Stimulated activated CD8-positive, alpha-beta memory T cell treated with anti-CD3 and anti-CD28 coated beads, Interleukin-4, amount 100 ng/mL, for 4 hours (primary cell): ENCODE measurements at places on chromosomes 13 and 19.

- no peak for DNase-seq
These were observed 12.4 kb downstream of the LHFPL6 start for GRCh38 chr13:39590466-39591036.

- DNase-seq, result peak; percentile 80
These were observed 13.9 kb downstream of the RABAC1 start for GRCh38 chr19:41945135-41945766.

DNA sequence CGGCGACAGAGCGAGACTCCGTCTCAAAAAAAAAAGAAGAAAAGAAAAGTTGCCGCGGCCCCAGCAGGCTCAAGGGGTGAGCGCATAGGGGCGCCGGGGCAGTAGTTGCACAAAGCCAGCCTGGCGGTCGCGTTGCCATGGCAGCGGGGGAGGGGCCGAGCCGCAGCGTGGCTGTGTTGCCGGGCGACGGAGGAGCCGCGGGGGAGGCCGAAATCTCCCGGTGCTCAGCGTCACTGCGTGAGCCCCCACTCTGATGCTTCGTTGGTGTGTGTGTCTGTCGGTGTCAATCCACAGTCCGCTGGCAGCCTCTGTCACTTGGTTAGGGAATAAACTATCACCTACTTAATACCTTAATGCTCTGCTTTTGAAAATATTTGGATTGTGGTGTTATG lies 82.9 kb upstream of the C1QTNF9B start:
- DNase-seq, result peak; percentile 83

- DNase-seq, result no peak
These were observed 49.8 kb downstream of the ELF1 start for GRCh38 chr13:40969169-40969901.

DNA sequence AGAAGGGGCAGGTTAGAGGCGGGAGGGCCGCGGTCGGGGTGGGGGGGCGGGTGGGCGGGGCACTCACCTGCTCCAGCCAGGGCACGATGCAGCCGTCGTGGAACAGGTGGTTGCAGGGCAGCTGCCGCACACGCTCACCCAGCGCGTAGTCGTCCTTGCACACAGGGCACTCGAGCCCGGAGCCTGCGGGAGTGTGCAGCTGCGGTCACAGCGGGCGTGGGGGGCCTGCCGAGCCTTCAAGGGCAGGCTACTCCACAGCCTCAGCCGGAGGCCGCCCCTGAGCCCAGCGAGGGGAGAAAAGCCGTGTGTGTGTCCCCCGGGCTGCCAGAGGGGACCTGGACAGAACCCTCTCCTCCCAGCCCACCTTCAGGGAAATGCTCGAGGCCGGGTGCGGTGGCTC lies 8.6 kb downstream of the FGF22 start:
- no peak for DNase-seq

- DNase-seq, result no peak
These were observed 454 bp downstream of the BLVRB start for GRCh38 chr19:40465025-40465556.

GRCh38 chr19:50173127-50173526 lies 10.0 kb upstream of the IZUMO2 start:
- no peak for DNase-seq

DNA sequence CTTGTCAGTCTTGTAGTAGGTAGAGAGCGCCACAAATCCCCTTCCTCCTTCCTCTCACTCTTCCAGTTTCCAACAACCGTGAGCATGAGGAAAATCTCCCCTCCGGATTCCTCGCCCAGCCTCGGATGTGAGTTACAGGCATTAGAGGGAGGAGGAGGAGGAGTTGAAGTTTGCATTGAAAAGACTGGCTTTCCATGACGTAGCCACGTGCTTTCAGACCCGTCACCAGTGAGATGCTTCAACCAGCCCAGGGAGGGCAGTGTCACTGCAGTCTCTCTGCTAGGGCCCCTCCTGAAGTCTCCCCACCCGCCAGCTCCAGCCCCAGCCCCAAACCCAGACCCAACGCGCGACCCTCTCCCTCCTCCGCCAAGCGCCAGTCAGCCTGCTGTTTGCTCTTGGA lies 442 bp upstream of the FGF14 start:
- DNase-seq, result no peak

DNA sequence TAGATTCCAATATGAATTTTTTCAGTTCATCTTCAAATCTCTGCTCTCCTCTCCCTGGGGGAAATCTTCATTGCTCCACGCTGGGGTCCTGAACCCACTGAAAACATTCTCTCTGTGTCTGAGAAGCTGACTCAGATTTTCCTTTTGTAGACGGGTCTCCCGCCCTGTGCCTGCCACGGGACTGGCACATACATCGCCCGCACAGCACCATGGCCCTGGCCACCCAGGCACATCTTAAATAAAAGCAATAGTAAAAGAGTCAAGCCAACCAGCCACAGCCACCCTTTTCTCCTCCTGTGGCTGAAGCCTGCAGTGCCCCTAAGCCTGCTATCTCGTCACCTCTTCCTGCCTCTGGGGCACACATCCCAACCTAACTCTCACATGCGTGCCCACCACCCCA lies 301.2 kb downstream of the ZNF536 start:
- DNase-seq, result no peak

DNA sequence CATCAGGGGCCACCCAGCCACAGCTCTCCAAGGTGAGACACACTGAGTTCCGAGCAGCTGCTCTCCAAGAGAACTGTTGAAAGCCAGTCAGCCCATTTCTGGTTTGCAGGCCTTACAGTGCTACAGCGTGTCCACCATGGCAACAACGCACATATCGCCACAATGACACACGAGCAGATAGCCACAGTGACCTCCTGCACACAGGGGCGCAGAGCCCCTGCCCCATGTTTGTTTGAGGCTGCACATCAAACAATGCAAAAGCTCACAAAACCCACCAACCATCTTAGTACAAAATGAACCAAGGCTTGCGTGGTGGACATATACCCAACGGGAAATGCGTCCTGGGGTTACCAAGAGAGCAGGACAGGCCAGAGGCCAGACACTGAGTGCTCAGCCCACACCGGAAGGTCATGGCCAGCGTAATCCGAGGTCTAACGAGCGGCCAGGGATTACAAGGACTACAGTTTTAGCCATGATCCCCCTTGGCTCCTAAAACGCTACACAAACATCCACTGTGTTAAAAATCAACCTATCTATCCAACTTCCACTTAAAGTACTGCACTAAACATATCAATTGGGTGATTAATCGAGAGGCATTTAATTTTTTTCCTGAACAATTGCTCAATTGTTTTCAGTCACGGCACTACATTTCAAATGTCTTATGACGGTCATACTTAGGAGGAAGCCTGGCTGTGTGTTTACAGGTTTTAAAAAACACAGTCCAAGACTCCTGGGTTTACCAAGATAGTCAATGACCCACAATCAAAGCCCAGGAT lies 56.0 kb downstream of the STK24 start:
- no peak for DNase-seq

- peak; percentile 34 for DNase-seq
These were observed 103.2 kb downstream of the GADD45B start for GRCh38 chr19:2578901-2579677.

- no peak for DNase-seq
These were observed 89.7 kb downstream of the RAB20 start for GRCh38 chr13:110471833-110472162.

DNA sequence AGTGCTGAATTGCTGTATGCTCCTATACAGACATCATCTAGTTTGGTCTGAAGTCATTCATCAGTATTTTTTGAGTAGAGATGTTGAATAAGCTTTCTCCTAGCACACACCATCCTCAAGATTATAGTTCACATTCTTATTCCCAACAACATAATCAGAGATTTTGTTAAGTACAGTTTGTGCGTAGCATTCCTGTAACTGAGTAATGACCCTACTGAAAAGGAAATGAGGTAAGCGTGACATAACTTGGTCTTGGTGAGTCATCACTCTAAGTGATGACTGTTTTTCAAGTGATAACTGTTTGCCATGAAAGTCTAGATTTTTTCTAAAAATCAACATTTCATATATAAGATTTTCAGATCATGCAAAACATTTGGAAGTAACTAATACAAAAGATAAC lies 18.5 kb upstream of the FAM216B start:
- no peak for DNase-seq

DNA sequence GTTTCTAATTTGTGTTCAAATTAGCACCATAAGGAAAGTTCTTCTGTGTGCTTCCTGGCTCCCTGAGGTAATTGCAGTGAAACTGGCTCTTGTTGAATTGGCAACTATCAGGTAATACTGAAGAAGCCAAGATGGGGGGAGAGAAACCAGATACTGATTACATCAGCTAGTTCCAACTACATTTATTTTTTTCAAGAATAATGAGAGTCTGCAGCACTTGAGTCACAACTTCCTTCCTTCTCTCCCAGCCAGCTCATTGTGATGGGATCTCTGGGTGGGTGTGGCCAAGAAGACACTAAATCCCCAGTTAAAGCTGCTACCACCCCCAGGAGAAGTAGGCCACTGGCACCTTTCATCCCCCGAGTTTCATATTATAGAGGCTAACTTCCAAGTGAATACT lies 100.7 kb upstream of the RXFP2 start:
- DNase-seq, result no peak

DNA sequence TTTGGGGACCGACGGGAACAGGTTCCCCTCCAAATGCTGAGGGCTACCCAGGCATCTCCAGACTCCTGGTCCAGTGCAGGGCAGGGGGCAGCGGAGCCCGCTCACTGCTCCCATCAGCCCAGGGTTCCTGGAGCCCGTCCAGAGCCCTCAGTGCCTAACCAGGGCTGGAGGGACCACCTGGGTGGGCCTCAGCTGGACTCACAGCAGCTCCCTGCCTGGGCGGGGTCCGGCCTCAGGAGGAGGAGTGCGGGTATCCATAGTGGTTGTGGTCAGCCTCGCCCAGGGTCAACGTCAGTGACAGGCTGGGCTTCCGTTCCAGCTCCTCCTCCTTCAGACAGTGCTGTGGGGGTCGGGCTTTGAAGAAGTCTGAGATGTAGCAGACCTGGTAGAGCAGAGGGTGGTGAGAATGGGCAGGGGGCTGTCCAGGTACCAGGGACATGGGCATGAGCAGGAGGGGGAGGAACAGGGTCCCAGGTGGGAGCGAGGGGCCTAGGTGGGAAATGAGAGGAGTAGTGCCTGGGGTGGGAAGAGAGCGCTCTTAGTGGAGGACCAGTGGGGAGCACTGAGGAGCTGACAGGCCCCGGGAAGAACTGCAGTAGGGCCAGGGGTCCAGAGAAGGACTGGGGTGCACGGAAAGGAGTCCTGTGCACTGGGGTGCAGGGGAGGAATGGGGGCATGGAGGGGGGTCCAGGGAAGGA lies 9.9 kb downstream of the PLPP2 start:
- DNase-seq, result no peak

DNA sequence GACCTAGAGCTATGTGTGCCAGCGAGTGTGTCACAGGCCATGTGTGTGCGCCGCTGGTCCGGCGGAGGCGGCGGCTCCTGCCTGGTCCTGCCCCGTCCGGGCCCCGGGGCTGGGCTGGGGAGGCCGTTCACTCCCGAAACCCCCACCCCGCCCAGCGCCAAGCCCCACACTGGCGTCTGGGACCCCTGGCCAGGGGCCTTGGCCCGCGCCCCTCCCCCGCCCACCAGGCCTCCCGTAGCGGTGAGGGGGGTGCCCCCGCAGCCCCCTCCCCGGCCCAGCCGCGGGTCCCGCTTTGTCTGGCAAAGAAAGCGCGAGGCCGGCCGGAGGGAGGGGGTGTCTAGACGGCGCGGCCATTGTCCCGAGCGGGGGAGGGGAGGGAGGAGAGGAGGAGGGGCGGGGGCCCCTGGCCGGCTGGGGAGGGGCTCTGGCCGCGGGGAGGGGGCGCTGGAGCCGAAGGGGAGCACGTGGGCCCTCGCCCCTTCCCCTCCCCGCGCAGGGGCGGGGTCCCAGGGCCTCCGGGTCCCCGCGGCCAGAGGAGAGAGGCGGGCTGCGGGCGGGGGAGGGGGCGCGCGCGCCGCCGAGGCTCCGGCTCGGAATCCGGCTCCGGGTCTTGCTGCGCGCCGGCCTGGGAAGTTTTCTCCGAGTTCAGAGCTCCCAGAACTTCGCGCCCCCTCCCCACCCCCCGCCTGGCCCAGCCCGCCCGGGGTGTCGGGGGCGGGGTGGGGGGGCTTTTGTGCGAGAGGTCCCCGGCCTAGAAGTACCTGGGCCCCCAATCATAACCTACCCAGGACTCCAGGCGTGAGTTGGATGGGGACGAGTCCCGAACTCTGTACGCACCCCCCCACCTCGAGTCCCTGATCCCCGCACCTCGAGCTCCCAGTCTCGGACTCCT lies 888 bp downstream of the NOTCH3 start:
- no peak for DNase-seq

- DNase-seq, result no peak
These were observed 32.2 kb upstream of the TM9SF2 start for GRCh38 chr13:99469041-99469440.

DNA sequence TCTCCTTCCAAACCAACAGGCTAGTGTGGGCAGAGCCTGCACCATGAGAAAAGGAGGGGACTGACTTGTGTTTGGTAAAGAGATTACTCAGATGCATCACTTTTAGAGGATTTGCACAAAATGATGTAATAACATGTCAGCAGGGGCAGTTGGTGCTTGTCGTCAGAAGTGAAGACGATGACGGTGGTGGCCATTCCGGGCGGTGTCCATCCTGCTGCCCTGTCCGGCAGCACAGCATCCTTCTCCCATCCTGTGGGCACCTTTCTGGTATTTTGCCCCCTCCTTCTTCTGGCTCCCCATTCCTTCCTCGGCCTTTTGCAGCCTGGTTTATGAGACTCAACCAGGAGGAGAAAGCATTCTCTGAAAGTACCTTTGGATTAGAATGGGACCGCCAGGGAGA lies 160.1 kb downstream of the TEX29 start:
- no peak for DNase-seq

- DNase-seq, result no peak
These were observed 8.7 kb upstream of the PEPD start for GRCh38 chr19:33530296-33530695.

DNA sequence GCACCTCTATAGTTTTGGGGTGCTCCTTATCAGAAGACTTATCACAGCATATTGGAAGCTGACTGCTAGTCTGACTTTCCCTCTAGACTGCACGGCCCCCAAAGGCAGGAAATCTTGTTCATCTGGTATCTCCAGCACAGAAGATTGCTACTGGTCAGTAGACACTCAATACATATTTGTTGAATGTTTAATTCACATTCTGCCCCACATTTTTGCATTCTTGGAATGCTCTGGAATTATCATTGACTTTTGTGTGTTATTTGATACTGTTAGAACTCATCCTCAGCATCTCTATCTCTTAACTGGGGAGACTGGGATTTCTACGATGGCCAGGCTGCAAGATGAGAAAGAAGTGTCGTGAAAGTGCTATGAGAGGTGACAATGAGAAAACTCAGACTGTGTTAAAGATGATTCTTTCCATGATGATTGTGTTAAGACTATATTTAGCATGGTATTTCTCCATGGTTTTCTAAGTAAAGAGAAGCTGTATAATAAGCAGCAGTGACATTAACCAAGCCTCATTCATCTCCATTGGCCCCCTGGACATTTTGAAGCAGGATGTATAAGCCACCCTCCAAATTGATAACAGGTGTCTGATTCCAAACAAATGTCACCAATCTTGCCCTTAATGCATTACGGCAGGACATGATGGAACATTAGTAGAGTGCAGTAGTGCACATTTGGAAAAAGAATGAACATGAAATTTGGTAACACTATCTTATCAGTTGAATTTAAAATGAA lies 440.9 kb downstream of the RFC3 start:
- DNase-seq, result no peak

- no peak for DNase-seq
These were observed 545.1 kb downstream of the EFNB2 start for GRCh38 chr13:105990256-105990958.

- no peak for DNase-seq
These were observed 4.3 kb downstream of the KLF2 start for GRCh38 chr19:16328824-16329482.

- DNase-seq, result no peak
These were observed 287.4 kb upstream of the ATXN8OS start for GRCh38 chr13:69820180-69820579.
